Stimulated activated CD4-positive, alpha-beta T cell treated with anti-CD3 and anti-CD28 coated beads, Interleukin-4, amount 100 ng/mL, for 4 hours (primary cell): ENCODE measurements at places on chromosomes 6 and 20.

DNA sequence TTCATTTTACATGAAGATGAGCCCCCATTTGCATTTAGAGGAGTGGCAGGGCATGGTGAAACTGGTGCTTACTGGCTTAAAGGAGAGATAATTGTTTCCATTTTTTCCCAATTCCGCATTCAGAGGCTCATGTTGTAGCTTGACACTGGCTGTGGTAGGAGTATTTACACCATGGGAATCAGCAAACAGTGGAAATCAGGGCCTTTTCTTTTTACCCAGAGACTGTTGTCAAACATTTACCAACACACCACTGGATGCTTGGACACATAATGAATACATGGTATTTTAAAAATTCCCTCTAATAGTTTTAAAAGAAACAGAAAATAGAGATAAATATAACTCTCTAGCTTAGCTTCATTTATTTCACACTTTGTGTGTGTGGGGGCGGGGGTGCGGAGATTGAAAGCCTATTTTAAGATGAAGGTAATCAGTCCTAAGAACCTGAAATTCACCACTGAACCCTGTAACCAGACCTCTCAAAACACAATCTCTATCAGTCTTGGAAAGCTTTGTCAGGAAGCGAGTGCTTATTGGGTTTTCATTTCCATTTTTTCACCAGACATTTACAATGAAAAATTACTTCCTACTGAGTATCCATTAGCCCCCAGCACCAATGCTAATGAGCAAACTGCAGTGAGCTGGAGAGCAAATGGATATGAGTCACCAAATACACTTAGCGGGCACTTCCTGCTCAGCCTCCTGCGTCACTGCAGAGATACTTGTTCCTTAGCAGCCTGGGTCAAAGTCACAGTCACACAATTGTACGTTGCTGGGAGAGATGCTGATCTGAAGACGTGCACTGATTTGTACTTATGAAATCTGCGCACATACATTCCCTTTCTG, 532.0 kb downstream of the BCKDHB start:
- no peak for DNase-seq

DNA sequence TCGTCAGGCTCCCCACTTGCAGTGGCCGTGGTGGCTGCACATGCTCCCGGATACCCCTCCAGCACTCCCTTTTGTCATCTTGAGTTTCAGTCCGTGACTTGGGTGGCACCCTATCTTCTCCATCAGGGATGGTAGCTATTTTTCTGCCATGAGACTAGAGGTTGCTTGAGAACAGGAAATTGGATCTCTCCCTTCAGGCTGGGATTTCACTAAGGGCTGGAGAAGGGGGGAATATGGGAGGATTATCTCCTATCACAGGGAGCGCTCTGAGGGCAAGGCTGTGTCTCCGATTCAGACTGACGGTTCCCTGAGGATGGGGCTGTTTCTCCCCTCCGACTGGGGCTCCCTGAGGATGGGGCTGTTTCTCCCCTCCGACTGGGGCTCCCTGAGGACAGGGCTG, 123.1 kb downstream of the MRPL14 start:
- DNase-seq, result no peak

GRCh38 chr20:49571553-49571835, 3.6 kb upstream of the PTGIS start:
- DNase-seq, result no peak

GRCh38 chr20:17499041-17499440, 32.1 kb downstream of the BFSP1 start:
- no peak for DNase-seq

- DNase-seq, result no peak
Measured at GRCh38 chr6:159400826-159401225, 231.6 kb downstream of the FNDC1 start.

- DNase-seq, result no peak
Measured at GRCh38 chr6:125598422-125598821, 151.0 kb upstream of the HEY2 start.

GRCh38 chr6:165883851-165884640, 221.0 kb upstream of the PDE10A start:
- DNase-seq, result no peak

- no peak for DNase-seq
Measured at GRCh38 chr20:38836991-38837390, 31.5 kb downstream of the PPP1R16B start.

- DNase-seq, result no peak
Measured at GRCh38 chr6:44409207-44409794, 21.8 kb downstream of the CDC5L start.

GRCh38 chr20:63081351-63081750, 74.6 kb upstream of the BHLHE23 start:
- no peak for DNase-seq

- no peak for DNase-seq
Measured at GRCh38 chr6:31966997-31967925, 4.7 kb downstream of the DXO start.

DNA sequence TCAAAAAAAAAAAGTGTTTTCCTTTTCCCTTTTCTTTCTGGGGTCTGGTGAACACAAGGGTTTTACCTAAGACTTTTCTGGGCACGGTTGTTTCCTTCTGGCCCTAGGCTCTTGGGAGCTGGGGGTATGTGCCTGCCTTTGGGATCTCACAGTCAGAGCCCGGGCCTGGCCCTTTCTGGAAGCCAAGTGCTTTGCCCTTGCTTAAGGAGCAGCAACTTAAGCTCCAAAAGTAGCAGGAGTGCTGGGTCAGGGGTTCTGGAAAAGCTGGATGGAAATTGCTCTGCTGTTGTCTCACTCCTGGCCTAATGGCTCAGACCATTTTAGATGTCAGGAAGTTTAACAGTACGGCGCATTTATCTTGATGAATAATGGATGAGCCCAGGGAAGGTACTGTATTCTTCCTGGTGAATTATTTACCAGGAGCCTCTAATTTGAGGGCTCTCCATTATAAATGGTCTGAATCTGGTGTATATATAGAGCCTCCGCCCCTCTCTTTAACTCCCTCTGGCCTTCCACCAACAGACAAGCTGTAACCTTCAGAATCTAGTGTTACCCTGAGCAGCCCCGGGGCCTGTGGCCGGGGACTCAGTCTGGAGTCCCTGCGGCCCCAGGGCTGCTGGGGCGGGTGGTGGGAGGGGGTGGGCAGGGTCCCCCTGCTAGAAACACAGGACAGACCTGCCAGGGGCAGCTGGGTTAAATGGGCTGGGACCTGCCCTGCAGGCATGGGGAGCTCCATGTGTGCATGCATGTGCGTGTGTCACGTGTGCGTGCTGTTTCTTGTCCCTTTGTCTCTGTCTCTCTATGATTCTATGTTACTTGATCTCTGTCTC, 37.5 kb downstream of the PTK7 start:
- no peak for DNase-seq

- no peak for DNase-seq
Measured at GRCh38 chr6:32637219-32637880, at the start of gene HLA-DQA1. Gene HLA-DQA1, plus strand, starts transcription at chr6:32637406. Its CDS starts 53 bp downstream, at chr6:32637459.

DNA sequence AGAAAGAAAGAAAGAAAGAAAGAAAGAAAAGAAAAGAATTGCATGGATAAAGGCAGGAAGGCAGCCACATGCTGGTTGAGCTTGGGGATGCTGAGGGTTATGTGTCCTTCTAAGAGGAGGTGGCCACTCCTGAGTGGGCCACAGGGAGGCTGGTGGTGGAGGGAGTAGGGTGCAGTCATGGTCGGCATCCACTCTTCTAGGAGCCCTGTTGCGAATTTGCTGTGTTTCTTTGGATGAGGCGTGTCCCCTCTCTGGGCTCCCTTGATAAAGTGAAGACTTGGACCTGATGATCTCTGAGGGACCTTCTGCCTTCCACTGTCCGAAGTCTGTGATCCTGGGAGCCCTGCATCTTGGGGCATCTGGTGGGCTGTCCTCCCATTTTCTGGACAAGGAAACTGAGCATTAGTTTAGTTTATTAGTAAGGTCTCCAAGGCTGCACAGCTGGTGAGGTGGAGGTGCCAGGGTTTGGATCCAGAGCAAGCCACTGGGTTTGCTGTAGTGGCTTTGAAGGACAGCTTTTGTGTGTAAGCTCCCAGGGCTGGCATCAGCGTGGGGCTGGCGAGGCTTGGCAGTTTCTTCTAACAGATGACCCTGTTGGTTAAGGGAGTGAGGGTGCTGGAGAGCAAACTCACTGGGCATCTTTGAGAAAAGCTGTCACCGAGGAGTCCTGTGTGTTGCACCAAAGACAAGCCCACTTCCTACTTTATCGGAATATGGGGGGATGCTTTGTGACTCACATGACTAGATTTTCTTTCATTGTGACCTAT, 4.3 kb downstream of the DLGAP4 start:
- DNase-seq, result no peak

- no peak for DNase-seq
Measured at GRCh38 chr6:83958241-83958685, 75.3 kb upstream of the MRAP2 start.

DNA sequence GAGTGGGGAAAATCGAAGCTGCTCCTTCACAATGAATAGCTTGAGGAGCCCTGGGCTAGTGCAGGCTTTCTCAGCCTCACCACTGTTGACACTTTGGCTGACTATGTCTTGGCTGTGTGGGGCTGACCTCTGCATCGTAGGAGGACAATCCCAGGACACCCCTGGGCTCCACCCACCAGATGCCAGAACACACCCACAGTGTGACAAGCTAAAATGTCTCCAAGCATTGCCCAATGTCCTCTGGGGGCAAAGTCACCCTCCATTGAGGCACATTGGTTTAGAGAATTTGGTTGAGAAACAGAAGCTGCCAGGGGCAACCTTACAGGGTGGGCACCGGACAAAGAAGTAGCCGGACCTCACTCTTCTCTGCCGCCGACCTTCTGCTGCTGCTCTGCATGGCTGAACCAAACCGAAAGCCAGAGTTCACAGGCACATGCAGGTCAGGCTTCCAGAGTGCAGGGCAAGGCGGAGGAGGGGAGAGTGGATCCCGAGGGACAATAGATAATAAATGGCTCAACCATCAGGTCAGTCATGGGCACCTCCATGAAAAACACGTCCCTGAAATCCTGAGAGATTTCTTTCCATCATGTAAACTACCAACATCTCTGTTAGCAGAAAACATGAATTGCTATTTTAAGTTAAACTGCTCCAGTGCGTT, 189.0 kb downstream of the LRFN2 start:
- DNase-seq, result no peak

- DNase-seq, result no peak
Measured at GRCh38 chr20:53865901-53866793, 204.2 kb downstream of the BCAS1 start.

DNA sequence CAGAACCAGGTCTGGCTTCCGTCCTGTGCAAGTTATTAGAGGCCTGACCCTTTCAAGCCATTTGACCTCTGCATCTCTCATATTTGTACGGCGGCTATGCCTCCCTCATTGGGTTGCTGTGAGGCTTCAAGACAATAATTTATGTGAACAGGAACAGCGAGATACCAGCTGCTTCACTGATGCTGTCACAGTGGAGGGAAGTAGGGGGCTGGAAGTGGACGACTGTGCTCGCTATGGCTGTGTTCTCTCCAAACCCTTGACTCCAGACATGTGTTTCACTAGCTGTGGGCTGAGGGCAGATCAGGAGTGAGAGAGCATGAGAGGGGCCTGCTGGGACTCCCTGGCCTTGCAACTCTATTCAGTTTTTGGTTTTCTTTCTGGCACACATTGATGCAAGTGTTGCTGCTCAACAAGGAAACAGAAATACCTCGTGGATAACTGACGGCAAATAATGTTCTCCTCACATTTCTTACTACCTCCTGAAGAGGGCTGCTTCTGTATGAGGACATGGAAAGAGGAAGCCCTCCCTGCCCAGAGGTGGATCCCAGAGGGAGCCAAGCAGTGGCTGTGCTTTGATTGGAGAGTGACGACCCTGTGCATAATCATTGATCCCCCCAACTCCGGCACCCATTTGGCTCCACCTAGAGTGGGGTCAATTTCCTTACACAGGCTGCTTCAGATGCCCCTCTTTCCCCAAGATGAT, 34.7 kb upstream of the SCP2D1 start:
- DNase-seq, result no peak

GRCh38 chr20:58022711-58023110, 205.7 kb downstream of the ANKRD60 start:
- DNase-seq, result no peak

GRCh38 chr6:41536795-41537758, 9.1 kb upstream of the FOXP4 start:
- no peak for DNase-seq

DNA sequence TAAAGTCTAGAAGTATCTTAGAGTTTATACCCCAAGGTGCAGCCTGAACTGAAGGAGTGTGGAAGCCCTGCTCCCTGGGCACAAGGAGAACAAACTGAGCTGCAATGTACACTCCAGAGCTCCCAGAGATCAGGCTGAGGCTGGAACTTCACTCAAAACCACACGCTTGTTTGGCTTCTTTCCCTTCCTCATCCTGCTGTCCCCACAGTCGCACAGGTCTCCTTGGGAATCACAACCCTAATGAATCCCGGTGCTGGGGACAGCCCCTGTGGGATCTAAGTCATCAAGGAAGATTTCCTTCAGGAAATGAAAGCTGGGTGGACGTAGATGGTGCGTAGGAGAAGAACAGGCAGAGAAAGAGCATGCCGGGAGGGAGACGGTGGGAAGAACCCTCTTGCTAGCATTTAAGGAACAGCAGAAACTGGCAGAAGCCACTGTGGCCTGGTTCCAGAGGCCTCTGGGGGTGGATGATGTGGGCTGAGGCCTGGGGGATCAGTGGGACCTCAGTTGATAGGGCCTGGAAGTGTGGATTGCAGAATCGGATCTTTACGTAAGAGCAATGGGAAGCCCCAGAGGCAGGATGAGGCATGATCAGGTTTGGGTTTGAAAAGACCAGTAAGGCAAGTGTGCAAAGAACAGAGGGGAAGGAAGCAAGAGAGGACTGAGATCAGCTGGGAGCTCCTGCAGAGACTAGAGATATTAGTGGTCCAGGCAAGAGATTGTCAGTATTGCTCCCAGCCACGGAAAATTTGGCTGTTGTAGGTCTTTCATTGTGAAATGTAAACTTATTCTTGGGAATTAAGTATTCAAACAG, 21.4 kb downstream of the CYP24A1 start:
- no peak for DNase-seq

GRCh38 chr6:135087403-135087802, 32.8 kb upstream of the HBS1L start:
- DNase-seq, result no peak

- DNase-seq, result no peak
Measured at GRCh38 chr6:81204731-81205130, 547.8 kb downstream of the TENT5A start.

DNA sequence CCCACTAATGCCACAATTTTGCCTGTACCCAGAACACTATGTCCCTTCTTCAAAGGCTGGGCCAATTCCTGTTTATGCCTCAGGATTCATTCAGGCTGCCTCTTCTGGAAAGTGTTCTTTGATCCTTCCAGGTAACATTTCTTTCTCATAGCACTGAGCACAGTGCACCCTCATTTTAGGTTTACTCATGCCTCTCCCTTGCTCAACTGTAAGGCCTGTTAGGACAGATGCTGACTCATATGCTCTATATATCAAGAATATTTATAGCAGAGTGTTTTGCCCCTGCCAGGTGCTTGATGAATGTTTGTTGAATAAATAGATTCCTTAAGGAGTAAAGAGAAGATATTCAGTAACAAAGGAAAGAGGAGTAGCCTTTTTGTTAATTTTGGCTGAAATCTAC, 263.9 kb downstream of the PHF3 start:
- no peak for DNase-seq
